Occipital lobe (tissue), 3 donors: ENCODE measurements at places on chromosomes 16 and 17.

- DNase-seq: no peak
These were observed 15.3 kb downstream of the WFIKKN2 start for GRCh38 chr17:50850640-50851039.

DNA sequence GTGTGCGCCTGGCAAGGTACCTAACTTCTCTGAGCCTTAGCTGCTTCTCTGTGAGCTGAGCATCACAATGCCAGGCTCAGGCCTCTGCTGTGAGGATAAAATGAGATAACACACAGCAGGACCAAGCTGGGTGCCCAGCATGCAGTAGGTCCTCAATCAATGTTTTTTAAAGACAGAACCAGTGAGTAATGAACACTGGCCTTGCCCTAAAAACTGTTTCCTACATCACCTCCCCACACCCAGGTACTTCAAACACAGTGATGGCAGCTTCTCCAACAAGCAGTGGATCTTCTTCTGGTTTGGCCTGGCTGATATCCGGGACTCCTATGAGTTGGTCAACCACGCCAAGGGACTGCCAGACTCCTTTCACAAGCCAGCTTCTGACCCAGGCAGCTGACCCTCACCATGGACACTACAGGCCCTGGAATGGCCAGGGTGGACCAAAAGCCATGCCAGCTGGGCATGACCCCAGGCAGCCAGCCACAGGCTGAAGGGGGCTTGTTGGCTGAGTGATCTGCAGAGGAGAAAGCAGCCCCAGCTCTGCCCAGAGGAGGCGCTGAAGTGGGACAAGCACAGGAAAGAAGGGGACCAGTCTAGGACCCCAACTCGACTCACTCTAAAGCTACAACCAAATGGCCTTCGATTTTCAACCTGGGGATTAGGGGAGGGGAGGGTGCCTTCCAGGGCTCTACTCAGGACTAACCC lies 3.9 kb downstream of the NAGS start:
- DNase-seq: no peak

DNA sequence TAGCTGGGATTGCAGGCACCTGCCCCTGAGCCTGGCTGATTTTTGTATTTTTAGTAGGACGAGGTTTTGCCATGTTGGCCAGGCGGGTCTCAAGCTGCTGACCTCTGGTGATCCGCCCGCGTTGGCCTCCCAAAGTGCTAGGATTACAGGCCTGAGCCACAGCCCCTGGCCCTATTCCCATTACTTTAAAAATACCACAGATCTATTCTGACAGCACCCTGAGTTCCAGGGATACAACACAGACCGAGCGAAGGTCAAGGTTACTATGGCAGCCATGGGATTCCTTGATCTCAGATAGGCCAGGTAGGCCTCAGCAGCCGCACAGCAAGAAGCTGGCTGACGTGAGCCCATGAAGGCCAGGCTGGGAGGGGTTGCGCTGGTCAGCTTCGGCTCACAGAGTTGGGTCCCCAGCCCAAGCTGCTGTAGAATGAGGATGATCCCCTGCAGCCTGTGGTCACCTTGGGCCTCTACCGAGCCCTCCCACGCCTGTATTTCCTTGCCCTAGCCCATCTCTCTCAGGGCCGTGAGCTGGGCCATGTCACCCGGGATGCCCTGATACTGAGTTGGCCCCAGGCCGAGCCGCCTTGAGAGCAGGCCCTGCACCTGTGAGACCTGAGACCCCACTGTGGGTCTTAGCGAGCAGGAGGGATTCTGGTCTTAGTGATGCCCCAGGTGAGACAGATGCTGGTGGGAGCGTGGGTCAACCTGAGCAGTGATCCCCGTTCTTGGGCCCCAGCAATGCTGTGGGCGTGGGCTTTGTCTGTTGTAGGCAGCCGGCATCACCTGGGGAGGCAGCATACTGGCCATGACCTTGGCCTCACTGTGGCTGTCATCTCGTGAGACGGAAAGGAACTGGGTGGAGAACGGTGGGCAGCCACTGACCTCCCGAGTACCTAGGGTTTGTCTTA lies 16.9 kb upstream of the RNF213 start:
- DNase-seq: no peak

DNA sequence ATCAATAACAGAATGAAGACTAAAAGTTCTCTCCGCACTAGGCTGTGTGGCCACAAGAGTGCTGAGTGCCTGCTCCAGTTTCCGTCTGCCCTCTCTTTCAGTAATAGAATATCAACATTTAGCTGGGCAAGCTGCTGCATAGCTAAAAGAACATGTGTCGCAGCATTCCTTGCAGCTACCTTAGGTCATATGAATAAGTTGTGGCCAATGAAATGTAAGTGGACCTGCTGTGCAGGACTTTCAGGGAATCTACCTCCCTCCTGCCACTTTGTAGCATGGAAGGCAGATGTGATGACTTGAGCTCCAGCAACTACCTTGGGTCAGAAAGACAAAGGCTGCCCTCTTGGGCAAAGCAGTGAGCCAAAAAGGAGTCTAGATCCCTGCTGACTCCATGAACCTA lies 25.4 kb downstream of the SLC39A11 start:
- DNase-seq: no peak

DNA sequence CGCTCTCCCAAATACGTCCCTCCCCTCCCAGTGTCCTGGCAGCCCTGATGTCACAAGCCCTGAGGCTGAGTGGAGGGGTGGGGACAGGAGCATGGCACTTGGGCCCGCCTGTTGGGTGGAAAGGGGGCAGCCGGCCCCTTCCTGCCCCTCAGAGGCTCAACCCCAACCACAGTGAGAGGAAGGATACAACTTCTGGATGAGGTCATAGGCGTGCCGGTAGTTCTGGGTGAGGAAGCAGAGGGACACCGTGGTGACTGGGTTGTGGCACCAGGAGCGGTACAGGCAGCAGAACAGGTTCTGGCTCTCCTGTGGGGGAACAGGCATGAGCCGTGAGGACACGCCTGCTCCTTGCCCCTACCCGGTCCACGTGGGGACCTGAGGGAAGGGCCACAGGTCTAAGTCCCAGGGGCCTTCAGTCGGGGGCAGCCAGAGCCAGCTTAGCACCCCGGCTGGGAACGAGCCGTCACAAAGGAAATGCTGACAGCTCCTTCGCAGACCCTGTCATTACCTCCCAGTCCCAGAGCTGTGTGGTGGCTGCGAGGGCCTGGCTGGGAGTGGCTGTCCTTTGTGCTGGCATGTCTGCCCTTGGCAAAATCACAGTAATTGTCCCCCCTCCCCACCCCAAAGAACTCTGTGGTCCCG lies 11.2 kb upstream of the MTSS2 start:
- DNase-seq: no peak

- DNase-seq: no peak
These were observed 174.7 kb upstream of the ANKFN1 start for GRCh38 chr17:55978578-55978977.
